AML-193 (cell line): ENCODE measurements at places on chromosomes 4 and X.

GRCh38 chr4:129353490-129353889 is 257.5 kb downstream of the C4orf33 start:
- no peak for DNase-seq

- DNase-seq, result peak; percentile 29
Observed at GRCh38 chrX:72526534-72527508, 45.8 kb downstream of the HDAC8 start.

DNA sequence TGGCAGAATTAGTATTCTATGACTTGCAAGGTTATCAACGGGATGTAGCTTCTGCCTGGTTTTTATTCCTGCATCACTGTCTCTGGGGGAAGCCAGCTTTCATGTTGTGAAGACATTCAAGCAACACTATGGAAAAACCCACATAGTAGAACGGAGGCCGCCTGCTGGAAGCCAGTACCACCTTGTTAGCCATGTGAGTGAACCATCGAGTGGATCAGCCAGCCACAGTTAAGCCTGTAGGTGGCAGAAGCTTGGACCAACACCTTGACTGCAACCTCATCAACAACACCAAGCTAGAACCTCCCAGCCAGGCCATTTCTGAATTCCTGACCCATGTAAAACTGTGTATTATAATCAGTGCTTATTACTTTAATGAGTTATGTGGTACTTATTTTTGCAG is 538.2 kb downstream of the KCNIP4 start:
- no peak for DNase-seq

- DNase-seq, result no peak
Observed at GRCh38 chrX:115564243-115564642, 3.3 kb downstream of the PLS3 start.

GRCh38 chrX:3651277-3651676 is 62.2 kb downstream of the PRKX start:
- peak; percentile 1 for DNase-seq

DNA sequence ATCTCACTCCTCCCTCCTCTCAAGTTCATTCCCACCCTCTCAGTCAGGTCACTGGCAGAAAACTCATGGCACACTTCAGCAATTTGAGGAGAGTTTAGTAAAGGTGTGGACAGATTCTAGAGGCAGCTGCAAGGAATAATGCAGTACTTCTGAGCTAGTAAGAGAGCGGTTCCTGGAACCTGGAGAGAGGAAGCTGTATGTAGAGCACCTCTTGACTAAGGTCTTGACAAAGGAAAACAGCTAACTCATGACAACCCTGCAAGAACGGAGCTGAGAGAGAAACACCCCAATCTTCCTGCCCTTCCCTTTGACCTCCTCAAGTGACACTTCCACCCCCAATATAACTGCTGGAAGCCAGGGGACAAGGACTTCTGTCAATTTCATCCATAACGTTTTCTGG is 9.6 kb upstream of the KLHL8 start:
- no peak for DNase-seq

GRCh38 chr4:76374798-76375197 is 46.1 kb downstream of the CCDC158 start:
- no peak for DNase-seq

DNA sequence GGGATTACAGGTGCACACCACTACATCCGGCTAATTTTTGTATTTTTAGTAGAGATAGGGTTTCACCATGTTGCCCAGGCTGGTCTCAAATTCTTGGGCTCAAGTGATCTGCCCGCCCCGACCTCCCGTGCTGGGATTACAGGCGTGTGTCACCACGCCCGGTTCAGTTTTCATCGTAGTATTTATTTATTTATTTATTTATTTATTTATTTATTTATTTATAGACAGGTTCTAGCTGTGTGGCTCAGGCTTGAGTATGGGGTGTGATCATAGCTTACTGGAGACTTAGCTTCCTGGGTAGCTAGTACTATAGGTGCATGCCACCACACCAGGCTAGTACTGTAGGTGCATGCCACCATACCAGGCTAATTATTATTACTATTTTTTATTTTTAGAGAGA is 64.1 kb upstream of the STOX2 start:
- DNase-seq, result no peak

DNA sequence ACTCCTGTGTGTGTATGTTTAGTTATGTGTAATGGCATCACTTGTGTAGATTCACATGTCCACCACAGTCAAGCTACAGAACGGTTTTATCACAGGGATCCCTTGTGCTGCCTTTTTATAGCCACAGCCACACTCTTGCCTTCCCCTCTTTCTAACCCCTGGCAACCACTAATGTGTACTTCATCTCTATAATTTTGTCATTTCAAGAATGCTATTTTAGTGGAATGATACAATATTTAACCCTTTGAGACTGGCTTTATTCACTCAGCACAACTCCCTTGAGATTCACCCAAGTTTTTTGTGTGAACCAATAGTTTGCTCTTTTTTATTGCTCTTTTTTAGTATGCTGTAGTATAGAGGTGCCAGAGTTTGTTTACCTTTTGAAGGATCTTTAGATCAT is 112.1 kb downstream of the CDKL5 start:
- DNase-seq, result no peak

DNA sequence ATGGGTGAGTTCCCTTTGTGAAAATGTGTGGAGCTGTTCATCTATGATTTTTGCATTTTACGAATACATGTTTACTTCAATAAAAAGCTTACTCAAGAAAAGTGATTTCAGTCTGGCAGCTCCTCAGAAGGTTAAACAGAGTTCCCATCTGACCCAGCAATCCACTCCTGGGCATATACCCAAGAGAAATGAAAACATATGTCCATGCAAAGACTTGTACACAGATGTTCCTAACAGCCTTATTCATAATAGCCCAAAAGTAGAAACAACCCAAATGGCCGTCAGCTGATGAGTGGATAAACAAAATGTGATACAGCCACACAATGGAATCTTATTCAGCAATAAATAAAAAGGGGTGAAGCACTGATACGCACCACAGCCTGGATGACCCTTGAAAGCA is 20.8 kb downstream of the CLCN4 start:
- no peak for DNase-seq

DNA sequence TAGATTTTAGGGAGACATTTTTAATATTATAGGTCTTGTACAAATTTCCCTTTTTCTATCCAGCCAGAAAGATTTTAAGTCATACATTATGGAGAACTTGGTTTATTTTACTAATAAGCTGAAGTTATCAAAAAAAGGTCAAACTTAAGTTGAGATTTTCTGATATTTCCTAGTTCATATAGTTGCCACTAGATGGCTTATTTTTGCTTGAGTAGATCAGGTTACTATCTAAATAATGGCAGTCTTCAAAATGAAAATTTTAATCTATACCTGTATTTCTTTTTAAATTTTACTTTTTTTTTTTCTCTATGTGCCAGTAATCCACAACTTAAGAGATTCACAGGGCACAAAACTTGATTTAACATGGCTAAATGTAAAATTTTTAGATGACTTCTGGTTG is 52.3 kb downstream of the USP9X start:
- DNase-seq, result peak; percentile 18

- DNase-seq, result no peak
Observed at GRCh38 chrX:139720136-139720535, 12.2 kb upstream of the MCF2 start.

DNA sequence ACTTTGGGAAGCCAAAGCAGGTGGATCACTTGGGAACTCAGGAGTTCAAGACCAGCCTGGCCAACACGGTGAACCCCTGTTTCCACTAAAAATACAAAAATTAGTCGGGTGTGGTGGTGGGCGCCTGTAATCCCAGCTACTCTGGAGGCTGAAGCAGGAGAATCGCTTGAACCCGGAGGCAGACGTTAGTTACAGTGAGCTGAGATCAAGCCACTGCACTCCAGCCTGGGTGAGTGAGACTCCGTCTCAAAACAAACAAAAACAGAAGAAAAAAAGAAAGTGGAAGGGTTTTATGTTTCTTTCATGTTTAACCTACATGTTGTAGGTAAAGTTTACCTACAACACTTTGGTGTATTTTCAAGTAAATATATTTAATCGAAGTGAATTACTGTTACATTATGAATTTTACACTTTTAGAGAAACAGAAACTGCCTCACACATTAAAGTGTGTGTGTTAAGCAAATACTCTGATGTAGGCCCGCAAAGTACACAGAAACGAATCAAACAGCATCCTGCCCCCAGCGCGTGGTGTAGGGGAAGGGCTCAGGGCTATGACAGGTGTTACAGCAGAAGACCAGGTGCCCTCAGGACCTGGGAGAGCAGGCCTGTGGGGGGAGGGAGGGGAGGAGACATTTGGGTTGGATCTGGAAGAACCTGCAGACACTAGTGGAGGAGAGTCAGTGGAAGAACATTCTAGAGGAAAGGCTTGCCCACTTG is 39.0 kb downstream of the PTTG2 start:
- DNase-seq, result no peak

- no peak for DNase-seq
Observed at GRCh38 chr4:130419211-130419975, 1323.4 kb downstream of the C4orf33 start.

DNA sequence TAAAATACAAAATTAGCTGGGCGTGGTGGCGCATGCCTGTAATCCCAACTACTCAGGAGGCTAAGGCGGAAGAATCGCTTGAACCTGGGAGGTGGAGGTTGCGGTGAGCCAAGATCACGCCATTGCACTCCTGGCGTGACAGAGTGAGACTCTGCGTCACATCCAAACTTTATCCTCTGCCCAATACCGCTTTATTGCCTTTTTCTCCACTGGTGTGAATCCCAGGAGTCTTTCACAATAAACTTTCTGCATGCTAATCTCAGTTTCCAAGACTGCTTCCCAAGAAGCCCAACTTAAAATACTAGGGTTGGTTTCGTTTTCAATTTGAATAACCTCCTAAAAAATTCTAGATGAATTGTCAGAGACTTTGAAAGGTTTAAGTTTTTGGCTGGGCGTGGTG is 27.2 kb upstream of the DHX15 start:
- no peak for DNase-seq

- DNase-seq, result peak; percentile 18
Observed at GRCh38 chr4:85818700-85819099, 343.8 kb downstream of the ARHGAP24 start.

DNA sequence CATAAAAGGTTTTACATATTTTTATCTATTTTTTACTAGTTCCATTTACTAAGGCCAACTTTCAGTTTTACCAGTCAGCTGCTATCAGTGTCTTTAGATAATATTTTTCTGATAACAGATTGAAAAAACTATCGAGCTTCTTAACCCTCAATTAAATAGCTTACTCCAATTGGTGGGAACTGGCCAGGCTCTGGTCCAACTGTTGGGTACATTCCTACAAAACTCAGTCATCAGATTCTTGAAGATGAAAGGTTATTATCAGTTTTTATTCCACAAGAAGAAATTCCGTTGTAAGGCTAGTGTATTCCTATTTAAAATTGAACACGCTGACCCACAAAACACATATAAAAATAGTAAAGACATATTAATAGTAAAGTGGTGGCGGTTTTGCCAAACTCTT is 346.2 kb downstream of the MAPK10 start:
- no peak for DNase-seq
